ENCODE measurements at places on chromosomes 7 and 10. TPM values are rescaled to one million over a fixed set of nuclear protein-coding genes. Genes with fewer than 3 reads are reported as not detected.

RET gene
- polyA plus RNA-seq: 0.17 TPM

MMRN2 gene
- polyA plus RNA-seq: 0.55 TPM

HERC4 gene
- polyA plus RNA-seq: 40.1 TPM

EPO gene
- polyA plus RNA-seq: not detected

- no peak for DNase-seq
Measured at GRCh38 chr10:44010873-44011602, 362.4 kb upstream of the ZNF32 start.

DNA sequence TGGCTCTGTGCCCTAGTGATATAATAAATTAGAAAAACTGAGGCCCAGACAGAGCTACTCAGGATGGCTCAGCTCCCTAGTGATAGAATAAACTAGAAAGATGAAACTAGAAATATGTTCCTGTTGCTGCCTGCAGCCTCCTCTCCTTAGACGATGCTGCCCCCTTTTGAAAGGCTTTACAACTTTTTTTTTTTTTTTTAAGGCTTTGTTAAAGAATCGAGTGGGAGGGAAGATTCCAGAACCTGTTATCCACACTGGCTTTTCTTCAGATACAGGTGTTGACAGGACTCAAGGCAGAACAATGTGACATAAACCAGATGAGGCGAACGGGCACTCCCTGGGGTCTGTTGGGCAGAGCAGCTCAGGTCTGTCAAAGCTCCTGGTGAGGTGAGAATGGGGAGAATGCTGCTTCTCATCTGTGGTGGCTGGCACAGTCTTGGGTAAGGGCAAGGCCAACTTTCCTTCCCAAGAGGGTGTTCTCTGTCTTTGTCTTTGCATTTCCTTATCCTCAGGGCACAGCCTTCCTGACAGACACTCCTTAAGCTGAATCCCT, 175.1 kb downstream of the COBL start:
- DNase-seq: peak; percentile 1

DNA sequence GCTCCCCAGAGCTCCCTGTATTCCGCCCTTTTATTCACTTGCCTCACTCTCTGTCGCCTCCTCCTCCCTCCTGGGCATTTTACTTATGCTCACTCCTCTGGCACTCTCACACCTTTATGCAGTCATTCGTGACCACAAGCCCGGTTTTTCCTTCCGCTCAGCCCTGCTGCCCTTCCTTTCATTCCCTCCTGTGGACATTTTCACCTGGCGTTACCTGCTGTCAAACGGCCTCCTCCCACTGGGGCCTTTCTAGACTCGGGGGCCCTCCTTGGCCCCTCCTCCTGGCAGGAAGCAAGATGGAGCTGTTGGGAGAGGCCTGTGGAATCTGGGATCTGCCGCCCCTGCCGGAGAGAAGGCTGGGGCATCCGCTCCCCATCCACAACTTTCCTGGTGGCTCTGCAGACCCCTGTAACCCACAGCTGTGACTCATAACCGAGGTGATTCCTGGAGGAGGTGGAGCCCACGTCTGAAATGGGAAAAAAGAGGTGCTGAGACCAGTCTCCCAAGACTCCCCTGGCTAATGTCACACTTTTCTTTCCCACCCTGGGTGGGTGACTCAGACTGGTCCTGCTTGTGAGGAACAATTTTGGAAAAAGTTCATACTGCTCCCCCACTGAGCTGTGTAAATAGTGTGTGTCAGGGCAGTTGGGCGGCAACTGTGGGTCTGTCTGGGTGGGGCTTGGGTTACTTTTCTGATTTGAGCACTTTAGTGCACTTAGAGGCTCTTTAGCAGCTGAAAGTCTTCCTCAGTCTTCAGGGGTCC, 1.2 kb downstream of the VCL start:
- peak; percentile 55 for DNase-seq
